Fibroblast of lung (primary cell): ENCODE measurements at places on chromosomes 3 and 15. TPM values are rescaled to one million over a fixed set of nuclear protein-coding genes. Genes with fewer than 3 reads are reported as not detected.

The RRP9 gene
- total RNA-seq: 19.7 and 29.5 TPM in 2 replicates

The CTXND1 gene
- under 0.01 TPM in 2 replicates for total RNA-seq

The PPCDC gene
- total RNA-seq: 6.3 and 6.4 TPM in 2 replicates

The LEO1 gene
- 21.3 and 25.4 TPM in 2 replicates for total RNA-seq

The RNF123 gene
- total RNA-seq: 19.5 and 27.1 TPM in 2 replicates

The LDHAL6B gene
- total RNA-seq: not detected in 2 replicates

The RAB7A gene
- total RNA-seq: 29.5 and 54.2 TPM in 2 replicates
